Activated T-cell treated with anti-CD3 and anti-CD28 coated beads for 24 hours (primary cell): ENCODE measurements at places on chromosomes 7 and 10.

DNA sequence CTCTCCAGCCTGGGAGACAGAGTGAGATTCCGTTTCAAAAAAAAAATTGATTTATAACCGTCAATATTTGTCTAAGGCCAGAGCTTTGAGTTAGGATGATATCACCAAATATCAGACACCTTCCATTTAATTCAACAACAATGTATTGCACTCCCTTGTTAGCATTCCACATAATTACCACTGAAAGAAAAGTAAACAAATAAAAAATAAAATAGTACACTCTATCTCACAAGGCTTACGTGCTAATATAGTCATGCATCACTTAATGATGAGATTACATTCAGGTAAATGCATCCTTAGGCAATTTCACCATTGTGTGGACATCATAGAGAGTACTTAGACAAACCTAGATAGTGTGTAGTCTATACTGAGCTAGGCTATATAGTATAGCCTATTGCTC, 127.6 kb upstream of the RHOBTB1 start:
- DNase-seq, result no peak

GRCh38 chr7:35286422-35286821, 32.5 kb upstream of the TBX20 start:
- DNase-seq, result no peak

GRCh38 chr10:109264004-109264403, 659.3 kb downstream of the XPNPEP1 start:
- no peak for DNase-seq

DNA sequence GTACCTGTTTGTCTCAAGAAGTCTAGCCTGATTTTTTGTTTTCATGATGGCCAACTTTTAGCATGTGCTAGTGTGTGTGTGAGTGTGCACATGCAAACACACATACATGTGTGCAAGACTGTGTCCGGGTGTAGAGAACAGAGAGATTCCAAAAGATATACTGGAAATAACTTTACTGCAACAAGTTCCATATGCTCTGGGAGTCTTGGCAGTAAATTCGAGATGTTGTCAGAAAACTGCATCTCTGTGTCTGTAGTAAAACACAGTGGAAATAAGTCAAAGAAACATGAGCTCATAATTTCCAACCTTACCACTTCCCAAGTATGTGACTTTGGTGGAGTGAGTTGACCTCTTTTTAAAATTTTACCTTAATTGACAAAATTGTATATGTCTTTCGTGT, 950.8 kb upstream of the C7orf33 start:
- DNase-seq, result no peak

DNA sequence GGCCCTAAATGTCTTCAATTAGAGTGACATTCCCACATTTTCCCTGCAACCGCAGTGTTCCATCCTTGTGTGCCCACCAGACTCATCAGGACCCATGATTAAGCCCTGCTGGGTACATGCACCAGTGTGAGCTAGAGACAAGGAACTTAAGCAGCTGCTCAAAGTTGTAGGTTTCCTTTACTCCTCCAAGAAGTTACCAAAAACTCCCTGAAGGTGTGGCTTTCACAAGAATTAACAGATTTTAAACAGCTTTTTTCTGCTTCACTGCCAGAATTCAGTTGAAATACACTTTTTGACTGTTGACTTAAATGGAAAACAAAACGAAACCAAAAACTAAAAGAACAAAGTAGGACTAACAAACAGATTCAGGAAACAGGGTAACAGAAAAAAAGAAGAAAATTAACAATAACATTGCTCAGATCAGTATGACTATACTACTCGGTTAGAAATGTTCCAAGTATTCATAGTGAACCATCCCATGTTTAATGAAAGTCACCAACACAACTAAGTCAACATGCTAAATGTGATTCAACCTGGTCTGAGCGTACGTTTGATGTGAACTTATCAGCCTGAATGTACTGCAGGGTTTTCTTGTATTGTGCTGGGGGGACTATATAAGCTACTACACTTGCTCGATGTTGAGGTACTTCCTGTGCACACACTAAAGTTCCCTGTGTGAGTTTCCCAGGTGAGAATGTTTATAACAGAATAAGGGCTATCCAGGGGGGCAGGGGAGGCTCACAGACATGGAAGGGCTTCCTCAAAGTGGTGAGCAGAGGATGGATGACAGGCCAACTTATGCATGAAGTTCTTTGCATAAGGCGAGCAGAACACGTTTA, 22.2 kb downstream of the SLC37A3 start:
- DNase-seq, result no peak

DNA sequence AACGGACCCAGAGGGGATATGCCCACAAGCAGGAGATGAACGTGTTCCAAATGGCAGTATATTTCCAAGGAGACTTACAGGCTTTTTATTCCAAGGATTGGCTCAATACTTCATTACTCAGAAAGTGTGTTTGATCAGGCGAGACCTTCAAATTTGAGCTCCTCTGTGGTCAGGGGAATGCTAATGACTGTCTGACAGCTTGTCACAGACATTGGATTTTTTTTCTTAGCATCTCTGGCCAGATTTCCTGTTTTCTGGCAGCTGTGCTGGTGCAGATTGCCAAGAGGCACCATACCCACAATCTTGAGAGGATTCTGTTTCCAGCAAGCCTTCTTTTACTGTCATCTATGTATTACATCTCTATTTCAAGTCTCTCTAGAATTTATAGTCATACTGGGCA, 93.8 kb downstream of the C1GALT1 start:
- DNase-seq, result no peak

GRCh38 chr10:49036638-49037037, 78.7 kb downstream of the VSTM4 start:
- DNase-seq, result no peak

DNA sequence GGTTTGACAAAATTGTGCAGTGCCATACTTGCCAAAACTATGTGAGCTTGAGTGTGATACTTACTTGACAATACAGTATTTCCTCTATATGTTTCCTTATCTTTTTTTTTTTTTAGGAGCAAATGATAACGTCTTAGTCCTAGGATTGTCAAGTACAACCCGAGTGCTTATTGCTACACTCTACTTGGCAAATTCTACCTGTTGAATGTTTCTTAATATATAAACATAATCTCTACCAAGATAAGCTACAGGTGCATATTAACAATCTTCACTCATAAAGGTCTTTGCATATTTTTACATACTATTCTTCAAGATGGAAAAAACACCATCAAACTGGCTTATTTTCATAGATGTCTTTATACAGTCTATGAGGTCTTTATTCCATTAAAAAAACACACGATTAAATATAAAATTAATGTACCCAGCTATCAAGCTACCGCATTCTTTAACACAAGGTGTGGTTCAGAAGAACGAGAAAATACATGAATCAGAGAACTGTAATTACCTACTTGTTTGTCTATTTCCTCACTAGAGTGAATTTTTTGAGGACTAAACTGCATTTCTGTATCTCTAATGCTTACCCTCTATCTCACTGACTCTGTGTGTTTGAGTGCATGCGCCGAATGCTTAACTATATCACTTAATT, 76.1 kb upstream of the PDSS1 start:
- DNase-seq, result no peak

DNA sequence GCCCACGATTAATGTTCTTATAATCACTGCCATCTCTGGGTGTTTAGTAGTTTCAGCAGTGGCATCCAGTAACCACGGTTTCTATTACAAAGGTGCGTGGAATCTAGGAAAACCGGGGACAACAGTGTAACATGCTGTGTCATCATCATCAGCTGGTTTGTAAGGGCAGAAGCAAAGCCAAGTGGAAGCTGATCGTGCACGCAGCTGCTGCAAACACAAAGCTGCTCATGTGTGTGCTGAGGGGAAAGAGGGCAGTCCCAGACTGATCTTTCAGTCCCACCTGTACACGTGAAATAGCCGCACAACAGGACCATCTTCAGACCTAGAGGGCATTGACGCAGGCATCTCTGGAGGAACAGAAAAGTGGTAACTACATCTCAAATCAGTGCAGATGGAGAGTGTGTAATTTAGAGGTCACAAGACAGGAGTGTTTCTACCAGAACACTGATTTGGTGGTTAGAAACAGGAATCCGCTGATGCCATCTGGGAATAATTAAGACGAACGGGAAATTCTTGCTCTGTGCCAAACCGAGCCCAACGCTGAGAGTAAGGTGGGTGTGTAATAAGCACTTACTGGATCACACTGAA, 13.4 kb downstream of the ANKRD16 start:
- DNase-seq, result no peak

GRCh38 chr10:31618541-31619291, 299.7 kb downstream of the ZEB1 start:
- DNase-seq, result no peak

DNA sequence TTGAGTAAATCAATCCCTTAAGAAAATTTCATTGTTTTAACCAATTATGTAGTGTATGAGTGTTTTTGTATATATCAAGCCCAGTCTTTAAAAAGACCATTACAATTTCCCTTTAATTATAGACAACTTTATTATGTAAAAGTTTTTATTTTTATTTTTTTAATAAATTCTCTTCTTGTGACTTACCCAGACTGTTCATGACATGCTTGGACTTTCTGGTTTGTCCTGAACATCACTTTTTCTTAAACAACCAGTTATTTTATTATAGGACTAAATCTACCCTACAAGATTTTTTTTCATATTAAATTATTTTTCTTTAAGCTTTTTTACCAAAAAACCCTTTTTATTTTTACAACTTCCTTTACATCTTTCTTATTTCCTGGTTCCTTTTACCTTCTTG, 410.4 kb downstream of the ATRNL1 start:
- no peak for DNase-seq

GRCh38 chr7:140961117-140961516, 36.4 kb upstream of the BRAF start:
- DNase-seq, result no peak

GRCh38 chr7:36673703-36674102, 50.6 kb downstream of the AOAH start:
- DNase-seq, result no peak

- no peak for DNase-seq
Observed at GRCh38 chr10:29806350-29806788, 171.6 kb upstream of the SVIL start.

DNA sequence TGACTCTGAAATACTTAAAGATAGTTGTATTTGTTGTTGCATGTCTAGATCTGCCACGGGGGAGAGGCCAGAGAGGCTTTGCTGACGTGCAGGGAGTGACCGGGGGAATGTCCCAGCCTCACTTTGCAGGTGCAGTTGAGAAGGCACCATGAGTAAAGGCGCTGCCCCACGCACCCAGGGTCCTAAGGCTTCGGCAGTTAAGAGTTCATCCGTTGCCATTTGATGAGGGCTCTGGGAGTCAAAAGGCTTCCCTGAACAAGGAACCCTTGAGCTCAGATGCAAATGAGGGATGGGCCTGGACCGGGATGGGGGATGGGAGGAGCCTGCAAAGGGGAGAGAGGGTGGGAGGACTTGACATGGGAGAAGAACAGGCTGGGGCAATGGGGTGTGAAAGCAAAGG, 20.4 kb downstream of the PPP2R2D start:
- no peak for DNase-seq

DNA sequence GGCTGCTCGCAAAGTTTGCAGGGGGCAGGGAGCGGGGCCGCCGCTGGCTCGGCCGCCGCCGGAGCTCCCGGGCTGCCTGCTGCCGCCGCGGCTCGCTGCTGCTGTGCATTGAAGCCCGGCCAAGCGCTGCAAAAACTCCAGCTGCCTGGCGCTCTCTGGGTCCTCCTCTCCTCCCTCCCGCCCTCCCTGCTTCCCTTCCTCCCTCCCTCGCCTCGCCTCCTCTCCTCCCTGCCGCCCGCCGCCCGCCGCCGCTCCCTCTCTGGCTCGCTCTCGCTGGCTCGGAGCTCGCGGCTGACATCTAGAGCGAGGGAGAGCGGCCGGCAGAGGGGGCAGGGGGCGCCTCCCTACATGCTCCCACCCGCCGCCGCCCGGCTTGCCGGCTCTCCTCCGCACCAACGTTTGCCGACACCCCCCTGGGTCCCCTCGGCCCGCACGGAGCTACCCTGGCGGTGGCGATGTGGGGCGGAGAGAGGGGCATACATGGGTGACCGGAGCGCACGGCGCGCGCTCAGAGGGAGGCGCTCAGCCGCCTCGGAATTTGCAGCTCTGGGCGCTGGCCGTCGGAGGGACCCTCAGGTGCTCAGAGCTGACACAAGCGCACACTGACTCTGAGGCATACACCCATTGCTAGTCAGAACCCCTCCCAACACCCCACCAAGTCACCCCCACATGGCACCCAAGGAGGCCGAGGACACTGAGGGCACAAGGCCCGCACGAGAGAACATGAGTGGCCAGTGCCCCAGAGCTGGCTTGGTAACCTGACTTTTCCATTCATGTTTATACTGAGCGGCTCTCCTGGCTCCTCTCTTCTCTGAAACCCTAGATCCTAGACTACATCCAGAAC, 1.2 kb upstream of the PLXNA4 start:
- DNase-seq, result no peak

GRCh38 chr7:25659841-25660240, 431.6 kb upstream of the NPVF start:
- no peak for DNase-seq

DNA sequence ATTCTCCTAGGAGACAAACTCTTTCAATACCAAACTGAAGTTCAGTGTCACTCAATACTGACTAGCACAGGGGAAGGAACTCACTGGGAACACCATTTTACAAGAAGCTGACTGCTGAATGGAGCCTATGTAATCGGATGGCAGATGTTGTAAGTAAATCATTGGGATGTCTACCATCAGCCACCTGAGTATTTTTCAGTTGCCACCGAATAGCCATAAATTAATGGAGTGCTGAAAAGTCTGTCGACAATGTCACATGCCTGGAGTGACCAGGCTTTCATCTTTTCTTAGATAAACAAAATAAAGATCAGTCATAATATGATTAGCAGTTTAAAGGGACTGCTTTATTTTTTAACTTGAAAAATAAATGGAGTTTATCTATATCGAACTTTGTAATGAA, 145.9 kb upstream of the SEMA3E start:
- no peak for DNase-seq

DNA sequence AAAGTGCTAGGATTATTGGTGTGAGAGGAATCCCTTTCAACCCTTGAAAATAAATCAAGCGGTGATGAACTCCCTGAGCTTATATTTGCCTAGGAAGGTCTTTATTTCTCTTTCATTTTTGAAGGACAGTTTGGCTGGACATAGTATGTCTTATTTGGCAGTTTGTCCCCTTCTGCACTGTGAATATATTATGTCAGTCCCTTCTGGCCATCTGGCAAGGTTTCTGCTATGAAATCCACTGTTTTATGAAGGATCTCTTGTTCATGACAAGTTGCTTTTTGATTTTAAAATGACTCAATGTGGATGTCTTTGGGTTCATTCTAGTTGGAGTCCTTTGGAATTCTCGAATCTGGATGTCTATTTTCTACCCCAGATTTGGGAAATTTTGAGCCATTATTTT, 21.7 kb upstream of the MCM10 start:
- DNase-seq, result no peak

DNA sequence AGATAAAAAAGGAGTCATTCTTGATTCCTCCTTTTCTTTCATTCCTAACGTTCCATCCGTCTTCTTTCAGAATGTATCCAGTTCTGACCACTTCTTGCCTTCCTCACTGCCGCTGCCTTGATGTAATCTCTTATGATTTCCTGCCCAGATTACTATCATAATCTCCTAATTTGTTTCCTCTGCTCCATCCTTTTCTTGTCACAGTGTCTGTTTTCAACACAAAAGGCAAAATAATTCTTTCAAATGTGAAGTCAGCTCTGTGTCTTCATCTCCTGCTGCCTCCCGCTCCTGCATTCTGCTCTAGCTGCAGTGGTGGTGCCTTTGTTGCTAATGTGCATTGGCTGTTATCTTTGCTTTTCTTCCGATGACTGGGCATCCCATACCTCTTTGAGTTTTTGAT, 150.9 kb downstream of the SND1 start:
- no peak for DNase-seq
